ENCODE measurements at places on chromosomes 6 and 20.

DNA sequence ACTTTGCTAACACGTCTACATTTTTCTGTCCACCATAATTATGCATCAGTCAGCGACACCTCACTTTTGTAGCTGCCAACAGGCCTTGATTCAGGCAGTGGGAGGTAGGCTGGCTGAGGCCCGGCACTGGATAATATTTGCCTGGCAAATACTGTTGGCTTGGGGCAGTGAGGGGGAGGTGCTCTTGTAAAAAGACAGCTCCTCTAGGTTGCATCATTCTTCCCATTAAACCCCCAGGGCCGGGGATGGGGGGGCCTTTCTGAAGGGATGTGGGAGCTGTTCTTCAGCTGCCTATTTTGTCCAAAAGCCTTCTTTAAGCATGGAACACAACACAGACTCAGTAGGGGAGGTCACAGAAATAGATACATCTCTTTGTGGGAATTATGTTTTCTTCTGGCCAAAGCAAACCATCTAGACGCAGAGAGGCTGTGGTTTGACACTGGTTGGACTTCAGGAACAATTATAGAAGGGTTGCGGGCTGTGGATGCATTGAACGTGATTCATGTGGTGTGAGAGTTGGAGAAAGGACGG is 338.3 kb upstream of the NT5E start:
- DNase-seq: no peak

DNA sequence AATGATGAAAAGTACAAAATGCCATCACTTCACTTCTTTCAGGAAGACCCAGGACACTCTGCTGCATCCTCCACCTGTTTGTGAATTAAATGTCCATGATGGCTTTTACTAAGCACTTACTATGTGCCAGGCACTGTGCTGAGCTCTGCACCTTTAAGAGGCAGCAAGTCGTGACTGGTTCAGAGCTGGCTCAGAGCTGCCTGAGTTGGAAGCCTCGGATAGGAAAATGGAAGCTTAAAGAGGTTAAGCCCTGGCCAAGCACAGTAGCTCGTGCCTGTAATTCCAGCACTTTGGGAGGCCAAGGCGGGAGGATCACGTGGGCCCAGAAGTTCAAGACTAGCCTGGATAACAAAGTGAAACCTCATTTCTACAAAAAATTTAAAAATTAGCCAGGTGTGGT is 95.6 kb downstream of the SNX5 start:
- DNase-seq: no peak

GRCh38 chr20:19934792-19935491 is 82.2 kb upstream of the NAA20 start:
- no peak for DNase-seq

DNA sequence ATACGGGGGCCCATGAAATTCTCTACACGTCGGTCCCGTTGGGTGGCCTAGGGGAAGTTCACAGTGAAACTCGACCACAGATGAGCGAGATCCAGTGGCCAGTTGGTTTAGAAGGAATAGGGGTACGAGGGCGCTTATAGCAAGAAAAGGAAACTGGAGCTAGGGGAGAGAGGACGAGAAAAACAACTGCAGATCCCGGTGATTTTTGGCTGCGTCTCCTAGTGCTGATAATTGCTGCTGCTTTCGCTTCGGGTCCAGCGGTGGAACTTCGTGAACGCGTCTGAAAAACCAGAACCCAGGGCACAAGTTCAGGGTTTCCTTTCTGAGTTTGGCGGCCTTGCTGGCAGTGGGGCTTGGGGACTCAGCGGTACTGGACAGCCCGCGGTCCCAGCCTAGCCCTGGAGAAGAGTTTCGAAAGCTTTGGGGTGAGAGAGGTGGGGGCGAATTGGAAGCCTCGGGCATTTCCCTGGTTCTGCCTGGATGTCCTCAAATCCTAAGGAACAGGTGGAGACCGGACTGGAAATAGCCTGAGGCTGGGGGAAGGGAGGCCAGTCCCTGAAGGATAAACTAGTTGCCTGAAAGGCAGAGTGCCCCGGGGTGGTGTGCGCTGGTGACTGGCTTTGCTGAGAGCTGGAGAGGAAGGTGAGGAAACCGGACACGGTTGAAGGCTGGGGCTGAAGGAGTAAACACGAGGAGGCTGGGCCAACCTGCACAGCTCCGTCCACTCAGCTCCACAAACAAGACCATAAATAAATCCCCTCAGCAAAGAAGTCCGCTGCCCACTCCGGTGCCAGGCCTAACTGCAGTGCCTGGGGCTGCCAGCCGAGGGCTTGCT is 793 bp downstream of the GMPR start:
- DNase-seq: peak; percentile 68

DNA sequence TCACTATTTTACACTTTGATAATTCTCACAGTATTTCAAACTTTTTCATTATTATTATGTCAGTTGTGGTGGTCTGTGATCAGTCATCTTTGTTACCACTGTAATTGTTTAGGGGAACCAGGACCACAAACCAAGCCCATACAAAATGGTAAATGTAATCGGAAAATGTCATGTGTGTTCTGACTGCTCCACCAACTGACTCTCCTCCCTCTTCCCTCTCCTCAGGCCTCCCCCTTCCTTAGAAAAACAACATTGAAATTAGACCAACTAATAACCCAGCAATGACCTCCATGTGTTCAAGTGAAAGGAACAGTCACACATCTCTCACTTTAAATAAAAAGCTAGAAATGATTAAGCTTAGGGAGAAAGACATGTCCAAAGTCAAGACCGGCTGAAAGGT is 63.8 kb downstream of the GMDS start:
- no peak for DNase-seq

DNA sequence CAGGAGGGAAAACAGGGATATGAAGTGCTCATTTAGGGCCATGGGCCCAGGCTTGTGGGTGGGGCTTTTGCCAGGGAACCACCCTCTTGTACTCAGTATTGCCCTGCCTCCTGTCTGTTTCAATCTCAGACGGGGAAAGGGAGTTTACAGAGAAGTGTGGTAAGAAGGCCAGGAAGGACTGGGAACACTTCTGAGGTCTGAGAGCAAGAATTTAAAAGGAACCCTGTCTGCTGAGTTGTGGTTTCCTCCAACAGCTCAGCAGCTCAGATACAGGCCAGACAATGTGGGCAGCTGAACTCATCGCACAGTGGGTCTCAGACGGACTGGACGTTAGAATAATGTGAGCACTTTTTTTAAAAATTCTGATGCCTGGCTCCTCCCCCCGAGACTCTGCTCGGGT is 354.1 kb upstream of the ARID1B start:
- no peak for DNase-seq

DNA sequence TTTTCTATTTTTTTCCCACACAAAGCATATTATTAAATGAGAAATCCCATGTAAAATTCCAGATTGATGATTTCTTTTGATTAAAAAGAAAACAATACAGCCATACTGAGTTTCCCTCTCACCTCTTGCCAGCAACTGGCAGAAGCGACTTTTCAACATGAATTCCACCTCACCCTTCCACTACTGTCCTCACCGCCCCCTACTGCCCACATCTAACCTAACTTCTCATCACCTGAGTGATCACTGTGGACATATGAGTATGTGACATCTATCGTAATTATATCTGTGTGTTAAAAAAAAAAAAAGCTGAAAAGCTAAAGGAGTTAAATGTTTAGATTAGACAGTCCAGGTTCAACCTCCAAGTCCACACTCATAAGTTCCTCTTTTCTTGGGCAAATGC is 528.6 kb downstream of the PRKN start:
- no peak for DNase-seq

DNA sequence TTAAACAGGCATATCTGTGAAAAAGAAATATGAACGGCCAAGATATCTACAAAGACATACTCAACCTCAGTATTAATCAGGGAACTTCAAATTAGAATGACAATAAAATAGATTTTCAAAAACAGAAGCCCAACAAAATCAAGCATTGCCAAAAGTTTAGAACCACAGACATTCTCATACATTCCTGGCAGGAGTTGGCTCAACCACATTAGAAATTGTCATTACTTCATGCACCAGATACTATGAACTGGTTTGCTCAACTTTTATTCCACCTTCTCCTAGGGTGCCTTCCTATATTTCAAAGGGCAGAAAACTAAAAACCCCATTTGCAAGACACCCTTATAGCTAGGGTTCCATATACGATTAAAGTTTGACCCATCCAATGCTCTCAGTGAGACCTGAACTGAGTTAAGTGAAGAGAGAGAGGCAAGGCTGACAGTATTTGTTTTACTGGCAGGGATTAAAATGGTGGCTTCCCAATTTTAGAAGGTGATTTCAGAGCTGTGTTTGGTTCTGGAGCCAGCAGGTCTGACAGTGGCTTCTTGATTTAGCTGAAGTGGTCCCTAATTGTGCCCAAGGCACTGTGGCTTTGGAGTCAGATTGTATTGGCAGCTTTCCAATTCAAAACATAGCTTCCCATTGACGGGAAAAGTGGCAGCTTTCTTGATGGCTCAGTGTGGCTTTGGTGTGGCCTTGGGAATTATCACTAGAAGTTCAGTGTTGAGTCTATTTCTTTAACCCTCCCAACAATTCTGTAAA is 77.1 kb upstream of the CDYL start:
- DNase-seq: no peak

- DNase-seq: no peak
Observed at GRCh38 chr6:25130518-25130917, 148.7 kb upstream of the CARMIL1 start.

- no peak for DNase-seq
Observed at GRCh38 chr6:65984089-65984488, 277.1 kb upstream of the EYS start.

- DNase-seq: no peak
Observed at GRCh38 chr6:1971612-1972011, 273.8 kb downstream of the GMDS start.

DNA sequence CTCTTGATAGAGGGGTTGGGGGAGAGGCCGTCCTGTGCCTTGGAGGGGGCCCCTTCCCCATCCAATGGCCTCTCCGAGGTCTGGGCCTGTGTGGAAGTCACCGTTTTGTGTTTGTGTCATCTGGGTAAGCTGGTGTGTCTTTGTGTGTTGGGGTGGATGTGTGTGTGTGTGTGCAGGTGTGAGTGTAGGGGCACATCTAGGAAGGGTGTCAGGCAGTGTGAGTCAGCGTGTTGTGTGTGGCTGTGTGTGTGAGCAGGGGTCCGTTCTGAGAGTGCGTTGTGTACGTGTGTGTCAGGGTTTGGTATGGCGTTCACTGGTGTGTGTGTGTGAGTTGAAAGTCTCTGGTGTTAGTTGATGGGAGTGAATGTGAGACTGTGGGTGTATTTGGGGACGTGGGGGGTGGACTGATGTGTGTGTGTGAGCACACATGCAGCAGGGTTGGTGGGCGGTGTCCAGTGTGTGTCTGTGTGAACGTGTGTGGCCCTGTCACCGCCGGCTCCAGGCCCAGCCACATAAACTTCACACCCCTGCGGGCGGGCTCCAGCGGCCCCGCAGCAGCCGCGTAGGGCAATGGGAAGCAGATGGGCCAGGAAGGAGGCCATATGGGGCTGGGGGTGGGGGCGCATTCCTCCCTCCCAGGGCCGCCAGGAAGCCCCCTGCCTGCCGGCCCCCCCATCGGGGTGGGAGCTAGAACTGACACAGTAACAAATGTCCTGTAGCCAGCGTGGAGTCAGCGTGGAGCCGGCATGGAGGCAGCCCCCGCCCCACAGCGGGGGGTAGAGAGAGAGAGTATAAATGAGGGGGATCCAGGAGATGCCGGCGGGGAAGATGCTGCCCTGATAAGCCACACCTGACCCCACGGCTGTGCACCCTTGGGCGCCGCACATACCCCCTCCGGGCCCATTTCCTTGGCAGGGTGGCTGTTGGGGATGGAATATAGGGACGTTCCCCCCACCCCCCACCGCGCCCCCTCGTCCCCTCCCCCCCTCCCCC is 32.1 kb downstream of the SNAI1 start:
- DNase-seq: no peak

- no peak for DNase-seq
Observed at GRCh38 chr6:44022671-44023352, 104.4 kb downstream of the MRPL14 start.

GRCh38 chr6:5840734-5841390 is 165.9 kb downstream of the NRN1 start:
- no peak for DNase-seq

GRCh38 chr6:148404456-148405054 is 61.9 kb downstream of the SASH1 start:
- no peak for DNase-seq

DNA sequence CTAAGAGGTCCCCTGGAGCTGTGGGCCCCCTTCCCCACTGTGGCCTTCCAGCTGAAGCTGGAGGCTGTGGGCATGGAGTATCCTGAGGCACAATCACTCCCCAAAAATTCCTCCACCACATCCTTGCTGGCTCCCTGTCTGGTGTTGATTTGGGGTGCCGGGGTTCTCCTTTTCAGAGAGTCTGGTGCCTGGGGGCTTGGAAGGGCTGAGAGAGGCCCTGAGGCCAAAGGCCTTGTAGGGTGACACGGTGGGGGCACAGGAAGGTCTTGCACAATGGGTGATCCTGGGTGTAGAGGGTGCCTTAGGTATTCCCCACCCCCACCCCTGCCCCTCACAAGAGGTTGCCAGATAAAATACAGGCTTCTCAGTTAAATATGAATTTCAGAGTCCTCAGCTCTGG is 33.2 kb upstream of the VEGFA start:
- DNase-seq: no peak

- no peak for DNase-seq
Observed at GRCh38 chr6:146315381-146316174, 228.1 kb upstream of the RAB32 start.

GRCh38 chr6:69279805-69280204 is 517.0 kb downstream of the LMBRD1 start:
- no peak for DNase-seq

GRCh38 chr20:16387666-16388065 is 185.6 kb downstream of the KIF16B start:
- no peak for DNase-seq

DNA sequence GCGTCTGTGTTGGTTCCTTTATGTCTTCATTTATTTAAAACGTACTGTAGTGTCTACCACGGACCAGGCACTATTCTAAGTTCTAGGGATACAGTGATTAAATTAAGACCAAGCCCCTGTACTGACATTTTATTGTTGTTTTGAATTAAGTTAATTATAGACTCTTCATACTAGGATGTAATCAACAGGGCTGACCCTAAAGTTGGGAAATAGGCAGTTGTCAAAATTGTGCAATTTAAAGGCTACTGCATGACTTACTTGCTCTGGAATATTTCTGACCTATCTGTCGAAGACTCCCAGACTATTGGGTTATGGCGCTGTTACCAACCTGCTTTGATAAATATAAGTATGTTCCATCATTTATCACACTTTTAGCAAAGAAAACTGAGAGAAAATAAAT is 6.7 kb downstream of the MYO6 start:
- DNase-seq: no peak

- peak; percentile 36 for DNase-seq
Observed at GRCh38 chr20:35329435-35330139, 37.4 kb upstream of the FAM83C start.

Measured in NCI-H446 (cell line).